Activated T-cell treated with anti-CD3 and anti-CD28 coated beads, Interleukin-2, amount 50 U/mL, for 4 hours (primary cell): ENCODE measurements at places on chromosomes 1 and 21.

- DNase-seq = no peak
Observed at GRCh38 chr1:39063775-39064174, 37.6 kb downstream of the NDUFS5 start.

DNA sequence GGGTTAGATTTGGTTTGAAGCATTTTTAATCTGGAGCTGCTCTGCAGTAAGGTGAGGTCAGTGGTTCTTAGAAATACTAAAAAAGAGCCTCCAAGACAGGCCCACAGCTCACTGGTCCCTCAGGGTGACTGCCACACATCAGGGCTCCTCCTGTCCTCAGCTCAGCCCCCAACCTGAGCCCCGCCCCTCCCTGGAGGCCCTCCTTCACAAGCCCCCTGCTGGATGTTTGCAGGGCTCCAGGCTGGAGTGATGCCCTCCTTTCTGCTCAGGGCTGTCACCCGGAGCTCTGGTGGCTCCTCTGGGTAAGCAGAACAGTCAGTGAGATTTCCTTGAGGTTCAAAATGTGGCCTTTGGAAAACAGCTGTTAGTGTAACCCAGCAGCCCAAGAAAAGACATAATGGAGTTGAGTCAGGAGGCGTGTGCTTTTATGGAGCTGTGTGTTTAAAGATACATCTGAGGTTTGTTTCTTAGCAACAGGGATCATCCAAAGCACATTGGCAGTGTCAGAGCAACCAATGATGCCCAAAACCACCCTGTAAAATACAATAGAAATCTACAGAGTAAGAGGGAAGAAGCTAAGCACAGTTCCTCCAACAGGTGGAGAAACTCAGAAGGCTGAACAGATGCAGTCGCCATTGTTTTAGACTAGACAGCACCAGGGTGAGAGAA is 21.4 kb downstream of the STUM start:
- DNase-seq = no peak

- no peak for DNase-seq
Observed at GRCh38 chr1:159790237-159790917, 9.6 kb downstream of the DUSP23 start.

DNA sequence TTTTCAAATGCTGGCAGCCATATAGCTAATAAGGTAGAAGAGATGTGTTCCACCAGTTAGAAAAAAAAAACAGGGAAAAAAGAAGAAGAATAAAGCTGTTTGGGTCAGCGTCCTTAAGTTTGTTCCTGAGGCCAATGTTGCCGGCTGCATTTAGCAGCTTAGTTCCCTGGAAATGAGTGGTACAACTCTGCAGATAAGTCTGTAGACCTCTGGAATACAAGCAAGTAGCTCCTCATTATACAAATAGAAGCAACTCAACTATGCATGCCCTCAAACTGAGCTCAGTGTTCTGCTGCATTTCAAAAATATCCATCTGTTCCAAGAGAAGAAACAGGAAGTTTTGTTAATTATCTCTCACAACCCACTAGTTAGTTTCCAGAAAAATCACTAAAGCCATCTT is 181.2 kb upstream of the PKN2 start:
- DNase-seq = no peak

DNA sequence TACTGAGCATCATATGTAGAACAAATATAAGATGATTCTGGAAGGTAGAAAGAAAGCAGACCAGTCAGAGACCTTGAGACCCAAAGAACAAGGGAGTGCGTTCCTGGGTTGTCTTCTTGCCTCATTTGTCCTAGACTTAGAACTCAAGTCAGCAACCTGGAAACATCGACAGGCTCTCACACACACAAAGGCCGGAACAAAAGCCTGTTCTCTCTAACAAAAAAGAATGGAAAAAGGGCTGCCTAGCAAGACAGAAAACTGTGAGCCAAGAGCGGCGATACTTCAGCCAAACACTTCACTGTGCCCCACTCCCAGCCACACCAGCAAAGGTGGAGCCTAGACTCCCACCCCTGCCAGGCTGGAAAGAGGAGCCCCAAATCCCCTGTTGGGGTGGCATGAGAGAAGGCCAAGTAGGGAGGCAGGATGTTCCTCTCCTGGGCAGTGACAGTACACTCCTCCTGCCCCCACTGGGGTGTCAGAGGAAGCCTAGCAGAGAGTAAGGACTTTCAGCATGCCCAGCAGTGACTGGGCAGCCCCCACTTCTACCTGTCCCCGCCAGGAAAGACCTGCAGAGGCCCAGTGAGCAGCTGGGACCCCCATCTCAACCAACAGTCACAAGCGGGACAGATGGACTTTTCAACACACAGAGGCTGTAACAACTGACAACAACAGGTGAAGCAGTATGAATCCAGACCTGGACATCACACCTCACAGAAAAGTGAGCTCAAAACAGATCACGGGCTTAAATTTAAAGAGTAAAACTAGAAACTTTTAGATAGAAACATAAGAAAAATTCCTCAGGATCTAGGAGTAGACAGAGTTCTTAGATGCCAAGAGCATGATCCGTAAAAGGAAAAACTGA is 33.0 kb downstream of the MRAP start:
- DNase-seq = no peak

DNA sequence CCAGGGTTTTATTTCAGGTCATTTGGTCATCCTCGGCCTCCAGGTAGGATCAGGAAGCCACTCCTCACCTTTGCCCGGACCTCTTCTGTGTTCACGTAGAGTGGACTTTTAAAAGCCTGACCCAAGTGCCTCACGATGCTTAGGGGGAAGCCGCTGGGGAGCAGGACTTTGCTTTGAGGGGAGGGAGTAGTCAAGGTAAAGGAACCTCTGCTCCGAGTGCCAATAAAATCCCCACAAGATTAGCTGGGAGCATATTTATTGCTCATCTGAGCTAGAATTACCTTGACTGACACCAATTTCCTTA is 603 bp upstream of the DHRS3 start:
- DNase-seq = no peak

GRCh38 chr1:93701629-93702028 is 20.0 kb upstream of the BCAR3 start:
- no peak for DNase-seq

DNA sequence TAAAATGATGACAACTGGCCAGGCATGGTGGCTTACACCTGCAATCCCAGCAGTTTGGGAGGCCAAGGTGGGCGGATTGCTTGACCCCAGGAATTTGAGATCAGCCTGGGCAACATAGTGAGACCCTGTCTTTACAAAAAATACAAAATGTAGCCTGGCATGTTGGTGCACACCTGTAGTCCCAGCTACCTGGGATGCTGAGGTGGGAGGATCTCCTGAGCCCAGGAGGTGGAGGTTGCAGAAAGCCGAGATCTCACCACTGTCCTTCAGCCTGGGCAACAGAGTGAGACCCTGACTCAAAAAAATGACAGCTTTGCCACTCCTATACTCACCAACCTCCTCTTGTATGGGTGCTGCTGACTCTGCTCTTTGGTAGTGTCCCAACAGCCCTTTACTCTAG is 18.6 kb downstream of the SYT11 start:
- DNase-seq = no peak

DNA sequence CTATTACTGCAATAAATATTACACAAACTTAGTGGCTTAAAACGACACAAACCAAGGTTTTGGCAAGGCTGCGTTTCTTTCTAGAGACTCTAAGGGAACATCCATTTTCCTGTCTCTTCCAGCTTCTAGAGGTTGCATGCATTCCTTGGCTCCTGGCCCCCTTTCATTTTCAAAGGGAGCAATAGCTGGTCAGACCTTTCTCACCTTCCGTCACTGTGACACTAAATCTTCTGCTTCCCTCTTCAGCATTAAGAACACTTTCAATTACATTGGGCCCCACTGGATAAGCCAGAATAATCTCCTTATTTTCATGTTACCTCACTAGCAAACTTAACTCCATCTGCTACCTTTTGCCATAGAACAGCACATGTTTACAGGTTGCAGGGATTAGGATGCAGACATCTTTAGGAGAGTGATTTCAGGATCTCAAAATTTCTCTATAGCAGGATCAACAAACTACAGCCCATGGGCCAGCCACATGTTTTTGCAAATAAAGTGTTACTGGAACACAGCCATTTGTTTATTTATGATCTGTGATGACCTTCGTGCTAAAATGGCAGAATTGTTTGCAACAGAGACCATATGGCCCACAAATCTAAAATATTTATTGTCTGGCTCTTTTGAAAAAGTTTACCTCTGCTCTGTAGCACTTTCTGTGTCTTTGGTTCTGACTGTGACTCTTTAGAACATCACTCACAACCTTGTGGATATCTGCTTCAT is 221.5 kb upstream of the SGIP1 start:
- no peak for DNase-seq

- DNase-seq = no peak
Observed at GRCh38 chr1:160658814-160659193, 12.0 kb upstream of the SLAMF1 start.

DNA sequence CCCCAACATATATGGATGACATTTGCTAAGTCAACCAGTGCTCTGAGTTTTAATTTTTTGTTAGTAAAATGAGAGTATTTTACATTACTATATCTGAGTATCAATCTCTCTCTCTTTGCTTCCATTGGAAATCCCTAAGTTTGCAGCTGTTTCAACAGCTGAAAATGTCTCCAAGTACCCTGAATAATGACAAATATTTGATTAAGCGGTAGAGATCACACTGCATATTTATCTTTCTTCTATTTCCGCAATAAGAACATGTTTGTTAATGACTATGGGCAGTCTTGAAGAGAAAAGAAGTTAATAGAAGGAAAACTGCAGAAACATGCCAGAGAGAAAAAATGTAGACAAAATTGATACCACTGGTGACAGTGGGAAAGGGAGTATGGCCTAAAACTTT is 1117.5 kb downstream of the NCAM2 start:
- no peak for DNase-seq

GRCh38 chr21:45404730-45405270 is at the start of gene COL18A1:
Gene COL18A1, plus strand, starts transcription at chr21:45405165. Its CDS starts 66 bp downstream, at chr21:45405231.
- peak; percentile 30 for DNase-seq

GRCh38 chr1:211377539-211378450 is 51.2 kb downstream of the TRAF5 start:
- no peak for DNase-seq

GRCh38 chr1:108521990-108522393 is 37.9 kb upstream of the EEIG2 start:
- no peak for DNase-seq

GRCh38 chr1:9746211-9746610 is 77.6 kb downstream of the CLSTN1 start:
- no peak for DNase-seq

DNA sequence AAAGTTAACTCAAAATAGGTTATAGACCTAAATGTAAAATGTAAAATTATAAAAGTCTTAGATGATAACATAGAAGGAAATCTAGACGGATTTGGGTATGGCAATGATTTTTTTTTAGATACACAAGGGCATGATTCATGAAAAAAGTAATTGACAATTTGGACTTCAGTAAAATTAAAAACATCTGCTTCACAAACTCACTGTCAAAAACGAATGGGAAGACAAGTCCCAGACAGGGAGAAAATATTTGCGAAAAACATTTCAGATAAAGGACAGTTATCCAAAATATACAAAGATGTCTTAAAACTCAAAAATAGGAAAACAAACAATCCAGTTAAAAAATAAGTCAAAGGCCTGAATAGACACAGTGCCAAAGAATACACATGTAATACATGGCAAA is 9.7 kb upstream of the PTGS2 start:
- DNase-seq = no peak

- DNase-seq = peak; percentile 51
Observed at GRCh38 chr1:42747125-42747524, 7.1 kb upstream of the CLDN19 start.

GRCh38 chr1:41341365-41341683 is 19.9 kb upstream of the FOXO6 start:
- no peak for DNase-seq

GRCh38 chr1:94596260-94596659 is 54.7 kb upstream of the F3 start:
- no peak for DNase-seq

- no peak for DNase-seq
Observed at GRCh38 chr1:101139130-101139529, 97.7 kb upstream of the S1PR1 start.

GRCh38 chr1:83123019-83123418 is 875.9 kb downstream of the TTLL7 start:
- no peak for DNase-seq

DNA sequence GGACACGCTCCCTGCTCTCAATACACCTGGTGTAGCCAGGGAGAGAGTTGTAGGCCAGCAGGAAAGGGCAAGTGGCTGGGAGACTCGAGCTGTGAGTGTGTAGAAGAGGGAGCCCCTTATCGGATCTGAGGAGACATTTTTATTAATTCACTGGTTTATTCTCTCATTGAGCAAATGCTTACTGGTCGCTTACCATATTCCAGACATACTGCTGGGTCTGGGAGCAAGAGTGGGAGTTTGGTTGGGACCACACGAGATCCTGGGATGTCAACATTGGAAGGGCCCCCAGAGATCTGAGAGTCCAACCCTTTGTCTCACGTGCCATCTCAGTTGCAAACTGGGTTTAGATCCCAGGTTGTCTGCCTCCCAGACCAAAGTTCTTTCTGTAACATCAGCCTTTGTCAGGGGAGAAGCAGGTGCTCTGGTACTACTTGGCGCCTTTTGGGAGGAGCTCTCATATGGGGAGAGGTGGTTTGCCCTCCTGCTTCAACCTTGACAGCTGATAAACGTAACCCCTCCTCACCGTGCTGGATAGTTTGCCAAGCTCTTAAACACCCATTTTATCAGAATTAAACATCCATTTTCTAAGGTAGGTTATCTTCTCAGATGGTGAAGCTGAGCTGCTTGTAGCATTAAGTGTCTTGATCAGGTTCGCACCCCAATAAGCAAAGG is 742 bp downstream of the TMEM222 start:
- no peak for DNase-seq

DNA sequence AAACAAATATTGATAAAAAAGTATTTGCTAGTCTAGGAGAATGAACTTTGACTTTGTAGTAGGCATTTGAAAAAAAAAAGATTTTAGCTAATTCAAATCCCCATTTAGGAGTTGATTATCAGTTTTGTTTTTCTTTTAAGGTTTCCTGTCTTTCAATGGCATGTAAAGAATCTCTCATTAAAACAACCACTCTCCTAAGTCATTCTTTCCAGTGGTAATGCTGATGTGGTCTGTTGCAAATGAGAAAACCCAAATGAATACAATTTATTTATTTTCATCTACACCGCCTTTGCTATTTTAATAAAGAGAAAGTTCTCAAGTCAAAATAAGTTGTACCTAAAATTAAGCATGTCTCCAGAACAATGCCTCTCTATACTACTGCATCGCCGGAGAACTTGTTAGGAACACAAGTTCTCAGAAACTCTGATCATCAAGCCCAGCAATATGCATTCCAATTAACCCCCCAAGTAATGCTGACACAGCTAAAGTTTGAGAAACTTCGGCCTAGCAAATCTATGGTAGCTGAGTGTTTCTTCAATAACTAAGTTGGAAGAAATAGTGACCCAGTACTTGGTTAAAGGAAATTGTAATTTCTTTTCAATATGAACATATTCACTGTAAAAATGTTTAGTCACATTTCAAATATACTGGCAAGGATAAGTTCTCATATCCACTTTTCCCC is 255.1 kb downstream of the PTPRC start:
- no peak for DNase-seq
